ENCODE measurements at places on chromosomes 2 and 18.

- no peak for DNase-seq
These were observed 144.2 kb downstream of the ASB1 start for GRCh38 chr2:238570926-238571325.

- DNase-seq, result no peak
These were observed 143.1 kb upstream of the FBXO11 start for GRCh38 chr2:48049371-48049770.

DNA sequence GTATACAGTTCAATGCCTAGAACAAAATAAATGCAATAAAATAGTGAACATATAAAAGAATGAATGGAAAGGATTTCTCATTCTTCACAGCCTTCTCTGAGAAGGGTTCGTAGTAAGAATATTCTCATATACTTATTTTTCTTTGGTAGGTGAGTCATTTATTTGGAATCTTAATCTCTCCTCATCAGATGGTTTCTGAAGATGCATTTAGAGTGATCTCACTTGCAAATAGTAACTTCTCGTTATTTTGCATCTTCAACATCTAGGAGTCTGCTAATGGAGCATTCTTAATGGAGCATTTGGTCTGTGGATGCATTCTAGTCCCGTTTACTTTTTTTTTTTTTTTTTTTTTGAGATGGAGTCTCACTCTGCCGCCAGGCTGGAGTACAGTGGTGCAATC lies 3.9 kb downstream of the UBXN4 start:
- peak; percentile 35 for DNase-seq

- no peak for DNase-seq
These were observed 63.5 kb upstream of the FN1 start for GRCh38 chr2:215499331-215499730.

DNA sequence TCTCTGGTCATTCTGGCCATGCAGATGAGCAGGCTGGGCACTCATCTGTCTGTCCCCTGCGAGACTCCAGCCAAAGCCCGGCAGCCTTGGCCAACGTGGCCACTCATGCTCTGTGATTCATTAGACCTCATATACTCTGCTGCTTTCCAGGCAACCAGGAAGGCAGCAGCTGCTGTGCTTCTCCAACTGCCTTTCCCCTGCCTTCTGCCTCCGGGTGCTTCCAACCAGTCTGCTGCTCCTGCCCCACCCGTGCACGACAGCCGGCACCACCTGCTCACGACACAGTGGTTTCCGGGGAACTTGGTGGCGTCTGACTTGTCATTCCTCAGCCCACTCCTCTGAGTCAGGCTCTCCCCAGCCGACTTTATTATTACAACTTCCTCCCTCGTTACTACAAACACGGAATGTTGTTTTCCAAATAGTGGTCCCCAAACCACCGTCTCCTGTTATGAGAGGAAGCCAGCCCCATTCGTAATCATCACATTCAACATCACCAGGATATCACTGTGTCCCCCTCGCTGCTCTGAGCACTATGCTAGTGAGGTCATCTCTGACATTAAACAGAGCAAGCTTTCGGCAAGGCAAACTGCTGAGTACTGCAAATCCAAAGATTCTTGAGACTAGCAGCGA lies 392.4 kb downstream of the ALK start:
- no peak for DNase-seq

GRCh38 chr2:208999911-209000310 lies 423.9 kb upstream of the MAP2 start:
- no peak for DNase-seq

DNA sequence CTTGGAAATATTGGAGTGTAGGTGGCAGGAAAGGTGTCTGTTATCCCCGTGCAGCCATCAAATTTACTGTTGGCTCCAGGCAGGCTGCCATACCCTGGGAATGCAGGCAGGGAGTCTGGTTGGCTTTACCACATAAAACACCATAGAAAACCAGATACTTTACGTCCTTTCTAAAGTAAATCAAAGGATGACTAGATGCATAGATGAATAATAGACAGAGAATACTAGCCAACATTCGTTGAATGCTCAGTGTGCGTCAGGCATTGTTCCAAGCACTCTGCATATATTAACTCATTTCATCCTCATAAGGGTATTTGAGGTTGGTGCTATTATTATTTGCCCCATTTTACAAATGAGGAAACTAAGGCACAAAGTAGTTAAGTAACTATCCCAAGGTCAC lies 65.2 kb downstream of the VSNL1 start:
- DNase-seq, result no peak

DNA sequence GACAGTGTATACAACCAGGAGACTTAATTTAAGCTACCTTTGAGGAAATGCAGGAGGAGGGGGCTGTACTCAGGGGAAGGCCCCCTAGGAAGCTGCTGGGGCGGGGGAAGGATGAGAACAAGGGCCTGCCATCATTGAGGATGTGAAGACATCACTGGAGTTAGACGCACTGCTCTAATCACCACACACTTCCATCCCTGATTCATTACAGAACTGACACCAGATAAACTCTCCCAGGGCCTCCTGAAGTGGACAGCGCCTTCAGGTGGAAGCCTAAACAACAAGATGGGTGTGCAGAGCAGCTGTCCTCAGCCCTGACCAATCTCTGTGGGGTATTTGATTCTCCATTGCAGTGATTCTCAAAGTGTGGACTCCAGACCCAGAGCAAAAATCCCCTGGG lies 30.6 kb upstream of the SLC35G4 start:
- DNase-seq, result no peak

DNA sequence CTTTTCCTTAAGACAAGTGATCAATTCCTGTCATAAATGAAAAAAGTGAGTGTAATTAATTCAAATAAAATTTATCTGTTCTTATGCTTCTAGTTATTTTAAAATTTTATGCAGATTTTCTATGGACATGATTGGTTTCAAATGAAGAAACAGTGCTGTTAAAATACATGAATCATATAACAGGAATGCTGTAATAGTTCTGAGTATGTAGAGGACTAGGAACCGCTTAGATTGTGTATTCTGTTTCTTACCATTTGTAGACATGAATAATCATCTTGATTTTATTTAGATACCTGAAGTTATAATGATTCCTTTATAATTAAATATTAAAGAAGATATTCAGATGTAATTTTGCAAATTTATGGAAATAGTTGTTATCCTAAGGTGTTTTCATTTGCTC lies 3.5 kb downstream of the ACTR2 start:
- DNase-seq, result peak; percentile 53
